ENCODE measurements at places on chromosomes 5 and 9.

DNA sequence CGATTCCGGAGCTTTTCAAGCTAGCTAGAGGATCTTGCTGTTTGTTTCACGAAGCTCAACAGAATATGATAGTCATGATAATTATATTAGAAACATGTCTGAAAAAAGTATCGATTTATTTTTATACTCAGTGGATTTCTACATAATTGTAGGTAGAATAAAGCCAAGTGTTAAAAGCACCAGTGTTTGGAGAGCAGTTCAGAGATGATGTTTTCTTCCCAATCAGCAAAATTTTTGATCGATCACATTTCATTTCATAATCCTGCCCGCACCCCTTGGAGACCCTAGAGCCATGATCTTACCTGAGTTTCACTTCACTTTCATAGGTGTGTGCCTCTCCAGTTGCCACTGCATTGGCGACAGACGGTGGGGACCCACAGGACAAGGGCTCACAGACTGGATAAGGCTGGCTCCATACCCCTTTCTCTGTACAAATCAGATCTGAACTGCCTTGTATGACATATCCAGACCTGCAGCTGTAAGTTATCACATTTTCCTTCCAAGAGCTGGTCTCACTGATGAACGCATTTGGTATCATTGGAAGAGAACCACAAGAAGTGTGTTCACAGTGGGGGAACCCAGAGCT, 68.3 kb upstream of the TXNDC8 start:
- no peak for DNase-seq

GRCh38 chr9:126411948-126412284, 85.3 kb downstream of the MVB12B start:
- no peak for DNase-seq

GRCh38 chr5:17180864-17181723, 36.3 kb upstream of the BASP1 start:
- DNase-seq, result no peak

DNA sequence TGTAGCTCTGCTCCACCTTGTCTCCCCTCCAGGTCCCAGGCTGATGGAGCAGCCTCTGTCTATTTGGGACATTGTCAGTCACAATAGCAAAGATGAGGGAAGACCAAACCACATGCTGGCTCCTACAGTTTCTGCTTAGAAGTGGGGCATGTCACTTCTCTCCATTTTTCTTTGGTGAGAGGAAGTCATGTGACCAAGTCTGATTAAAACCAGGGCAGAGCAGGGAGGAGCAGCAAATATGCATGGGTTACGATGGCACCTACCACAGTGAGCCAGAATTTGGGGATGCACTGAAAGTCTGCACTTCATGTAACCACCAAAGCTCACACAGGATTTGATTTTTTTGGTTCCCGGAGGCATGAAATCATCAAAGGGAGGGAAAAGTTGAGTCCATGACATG, 234.6 kb downstream of the CDK5RAP2 start:
- DNase-seq, result no peak

DNA sequence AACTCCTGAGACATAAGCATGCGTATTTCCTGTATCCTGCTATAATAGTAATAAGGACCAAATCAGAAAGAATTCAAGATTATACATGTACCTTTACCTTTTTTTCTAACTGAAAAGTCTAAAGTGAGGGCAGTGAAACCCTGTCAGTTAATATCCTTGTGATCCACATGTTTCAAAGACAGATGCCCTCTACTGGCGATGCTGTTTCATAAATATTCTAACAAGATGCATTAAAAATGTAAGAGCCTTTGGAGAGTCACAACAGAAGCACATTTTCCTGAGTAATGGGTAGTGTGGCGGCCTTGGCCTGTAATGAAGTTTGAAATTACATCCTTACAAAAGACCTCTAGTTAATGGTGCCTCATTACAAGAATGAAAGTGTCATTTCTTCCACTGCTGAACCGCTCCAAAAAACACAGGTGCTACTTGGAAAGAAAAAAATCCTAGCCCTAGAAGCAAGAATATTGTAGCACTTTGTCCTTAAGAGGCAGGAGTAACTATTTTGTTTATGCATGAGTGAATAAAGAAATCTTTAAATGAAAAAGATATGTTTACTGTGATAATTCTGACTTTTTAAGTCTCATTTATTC, 232.6 kb downstream of the EPB41L4A start:
- DNase-seq, result no peak

DNA sequence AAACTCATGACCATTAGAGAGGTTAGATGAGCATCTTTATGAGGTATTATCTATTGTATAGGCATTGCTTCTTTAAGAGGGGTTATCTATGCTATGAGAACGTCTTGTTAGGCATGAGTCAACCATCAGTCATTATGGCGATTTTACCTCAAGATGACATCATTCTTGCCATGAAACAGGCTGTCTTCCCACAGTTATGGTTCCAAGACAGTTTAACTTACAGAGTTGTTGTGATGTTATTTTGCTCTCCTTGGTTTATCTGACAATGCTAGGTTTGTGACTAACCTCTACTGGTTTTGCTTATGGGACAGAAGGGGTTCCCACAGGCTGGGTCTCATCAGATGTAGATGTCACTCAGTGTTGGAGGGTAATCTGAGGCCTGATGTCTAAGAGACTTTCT, 1864.7 kb upstream of the ACO1 start:
- DNase-seq, result no peak

GRCh38 chr5:57054671-57055070, 102.7 kb upstream of the MIER3 start:
- DNase-seq, result no peak

GRCh38 chr5:10709933-10710332, 51.1 kb downstream of the DAP start:
- no peak for DNase-seq

GRCh38 chr9:97076238-97076637, 37.3 kb upstream of the CTSV start:
- no peak for DNase-seq

Measured in NCI-H1092 (cell line).